ENCODE measurements at places on chromosomes 16 and 17.
A peak's percentile ranks its signal among the peaks of the same experiment; 100 is the strongest.

DNA sequence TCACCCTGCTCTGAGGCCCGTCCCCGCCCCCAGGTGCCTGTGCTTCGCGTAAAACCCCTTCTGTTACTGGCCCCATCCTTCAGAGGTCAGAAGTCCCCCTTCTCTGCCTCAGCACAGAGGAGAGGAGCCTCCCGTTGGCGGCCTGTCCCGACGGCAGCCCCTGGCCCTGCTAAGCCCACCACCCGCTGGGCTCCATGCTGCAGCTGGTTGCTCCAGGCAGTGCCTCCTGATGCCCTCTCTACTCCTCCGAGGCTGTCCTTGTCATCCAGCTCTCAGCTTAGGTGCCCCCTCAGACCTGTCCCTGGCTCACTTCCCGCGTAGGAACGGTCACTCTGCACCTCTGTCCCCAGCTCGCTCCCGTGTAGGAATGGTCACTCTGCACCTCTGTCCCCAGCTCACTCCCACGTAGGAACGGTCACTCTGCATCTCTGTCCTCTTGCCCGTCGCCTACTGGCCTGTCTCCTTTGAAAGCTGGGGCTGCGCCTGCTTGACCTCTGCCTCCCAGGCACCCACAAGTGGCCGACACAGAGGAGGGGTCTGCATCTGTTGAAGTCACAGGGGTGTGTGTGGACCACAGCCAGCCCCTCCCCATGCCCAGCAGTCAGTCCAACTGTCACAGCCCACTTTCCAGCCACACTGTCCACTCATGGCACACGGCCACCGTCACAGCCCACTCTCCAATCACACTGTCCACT, 31.7 kb upstream of the ZC3H18 start:
- no peak for DNase-seq

GRCh38 chr16:81035398-81035974, at the start of gene ATMIN:
Gene ATMIN, plus strand, starts transcription at chr16:81035842. Its CDS starts 29 bp downstream, at chr16:81035871.
- peak; percentile 86 for DNase-seq

GRCh38 chr17:22512997-22513538, 820.7 kb downstream of the KCNJ18 start:
- peak; percentile 2 for DNase-seq

GRCh38 chr17:59487161-59487873, 78.1 kb upstream of the DHX40 start:
- DNase-seq: no peak

- no peak for DNase-seq
These were observed 546.4 kb upstream of the SALL1 start for GRCh38 chr16:51697454-51697853.

GRCh38 chr17:80263253-80264204, 2.9 kb downstream of the RNF213 start:
- DNase-seq: peak; percentile 85

DNA sequence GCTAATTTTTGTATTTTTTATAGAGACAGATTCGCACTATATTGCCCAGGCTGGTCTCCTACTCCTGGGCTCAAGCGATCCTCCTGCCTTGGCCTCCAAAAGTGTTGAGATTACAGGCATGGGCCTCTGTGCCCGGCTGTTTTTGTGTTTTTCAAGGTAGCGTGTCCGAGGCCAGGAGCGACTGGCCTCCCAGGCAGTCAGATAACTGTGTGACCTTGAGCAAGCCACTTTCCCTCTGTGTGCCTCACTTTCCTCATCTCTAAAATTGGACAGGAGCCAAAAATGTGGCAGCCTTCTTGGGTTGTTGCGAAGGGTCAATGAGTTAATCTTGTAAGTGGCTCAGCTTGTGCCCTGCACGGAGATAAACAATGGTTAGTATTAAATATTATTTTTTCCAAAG, 2.4 kb downstream of the ABCC1 start:
- no peak for DNase-seq
